ENCODE measurements at places on chromosomes 5 and 9.

- no peak for DNase-seq
Measured at GRCh38 chr5:119131530-119132304, 60.8 kb downstream of the DMXL1 start.

DNA sequence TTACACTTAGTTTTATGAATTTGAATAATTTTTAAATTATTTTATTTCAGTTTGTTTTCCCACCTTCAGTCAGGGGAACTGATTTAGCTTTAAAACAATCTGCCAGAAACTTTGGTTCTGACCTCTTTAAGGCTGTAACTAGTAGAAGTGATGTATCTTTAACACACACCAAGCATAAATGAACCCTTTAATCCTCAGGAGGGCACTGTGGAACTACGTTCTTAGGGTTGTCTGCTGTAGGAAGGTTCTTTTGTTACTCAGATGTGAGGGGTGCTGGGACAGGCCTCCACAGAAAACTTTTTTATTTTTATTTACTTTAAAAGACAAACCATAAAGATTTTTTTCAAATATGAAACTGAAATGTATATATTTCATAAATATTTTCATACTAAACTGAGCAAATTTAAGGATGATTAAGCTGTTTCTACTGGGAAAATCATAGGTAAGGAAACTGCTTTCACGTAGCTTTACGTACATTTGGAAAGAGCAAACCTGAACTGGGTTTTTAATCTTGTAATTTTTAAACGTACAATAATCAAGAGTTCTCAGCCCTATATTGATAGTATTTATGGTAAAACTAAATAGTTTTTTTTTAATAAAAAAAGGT is 5.3 kb downstream of the KLF4 start:
- DNase-seq: peak; percentile 8

- DNase-seq: no peak
Measured at GRCh38 chr9:108439947-108440346, 415.8 kb downstream of the ACTL7B start.

GRCh38 chr5:4862500-4862899 is 277.6 kb upstream of the ADAMTS16 start:
- DNase-seq: no peak

- no peak for DNase-seq
Measured at GRCh38 chr5:176817369-176817840, 7.0 kb downstream of the UNC5A start.

DNA sequence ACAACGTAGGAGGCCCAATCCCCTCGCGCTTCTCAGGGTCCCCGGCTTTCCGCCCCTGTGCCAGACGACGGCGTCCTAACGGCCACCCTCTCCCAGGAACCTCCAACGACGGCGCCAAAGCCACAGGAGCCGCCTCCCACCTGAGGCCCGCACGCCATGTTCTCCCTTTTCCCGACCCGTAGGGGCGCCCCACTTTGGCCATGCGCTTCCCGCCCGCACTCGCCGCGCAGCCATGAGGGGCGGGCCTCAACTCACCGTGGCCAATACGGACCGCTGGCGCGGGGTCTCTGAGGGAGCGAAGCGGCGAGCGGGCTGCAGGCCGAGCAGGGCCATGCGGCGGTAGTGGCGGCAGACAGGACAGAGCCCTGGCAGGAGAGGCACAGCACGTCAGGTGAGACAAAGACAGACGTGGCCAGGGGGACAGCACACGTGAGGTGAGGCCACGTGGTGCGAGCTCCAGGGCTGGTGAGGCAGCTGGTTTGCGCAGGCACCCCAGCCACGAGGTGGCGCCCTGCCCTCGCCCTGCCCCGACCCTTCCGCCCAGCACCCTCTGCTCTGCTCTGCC is 1005.5 kb upstream of the PTPRD start:
- no peak for DNase-seq

DNA sequence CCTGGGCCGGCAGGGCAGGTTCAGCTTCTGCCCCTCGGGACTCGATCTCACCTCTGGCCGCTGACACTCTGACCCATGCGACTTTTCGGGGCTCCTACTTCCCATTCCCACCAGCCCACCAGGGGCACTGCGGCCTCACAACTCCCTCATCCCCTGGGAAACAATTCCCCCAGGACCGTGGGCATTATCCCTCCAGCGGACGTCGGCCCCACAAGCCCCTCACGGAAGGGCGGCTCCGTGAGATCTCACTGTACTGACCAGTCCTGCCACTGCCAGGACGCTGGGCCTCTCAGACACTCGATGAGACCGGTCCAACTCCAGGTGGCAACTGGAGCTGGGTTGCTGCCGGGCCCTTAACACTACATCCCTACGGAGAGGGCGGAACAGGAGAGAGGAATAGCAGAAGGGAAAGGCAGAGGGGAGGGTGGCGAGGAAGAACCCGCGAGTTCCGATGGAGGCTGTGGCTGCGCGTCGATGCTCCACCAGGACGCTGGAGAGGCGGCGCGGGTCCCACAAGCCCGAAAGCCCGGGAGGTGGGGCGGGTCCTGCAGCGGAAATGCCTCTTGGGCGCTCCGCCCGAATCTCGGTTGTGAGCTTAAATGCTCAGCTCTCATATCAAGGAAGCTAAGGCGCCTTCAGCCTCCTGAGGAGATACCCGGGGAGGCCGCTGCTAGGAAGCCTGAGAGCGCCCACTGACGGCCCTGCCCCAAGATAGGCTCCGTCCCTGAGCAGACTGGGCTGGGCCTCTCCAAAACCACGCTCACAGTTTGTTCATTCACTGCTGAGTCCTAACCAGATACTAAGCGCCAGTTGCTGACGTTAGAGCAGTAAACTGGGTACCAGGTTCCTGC is 36.3 kb downstream of the VCP start:
- DNase-seq: peak; percentile 22

DNA sequence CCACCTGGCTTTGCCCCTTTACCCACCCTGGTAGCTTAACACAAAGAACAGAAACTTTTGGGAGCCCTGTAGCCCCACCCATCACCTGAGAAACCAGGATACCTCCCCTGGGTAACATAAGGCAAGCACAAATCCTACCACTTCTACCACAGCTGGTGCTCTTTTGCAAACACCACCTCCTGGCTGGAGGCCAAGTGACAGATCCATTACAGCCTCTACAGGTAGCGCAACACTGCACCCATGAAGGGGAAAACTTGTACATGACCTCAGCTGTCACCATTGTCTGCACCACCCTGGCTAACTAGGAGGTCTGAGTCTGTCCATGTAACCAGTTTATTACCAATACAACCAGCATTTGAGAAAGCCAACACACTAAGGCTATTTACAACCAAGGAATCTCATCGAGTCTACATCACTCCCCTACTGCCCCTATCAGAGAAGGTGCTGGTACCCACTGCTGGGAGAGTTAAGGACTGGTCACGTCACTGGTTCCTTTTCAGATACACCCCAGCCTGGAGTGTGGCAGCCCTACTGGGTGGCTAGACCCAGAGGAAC is 128.6 kb downstream of the PJA2 start:
- no peak for DNase-seq

DNA sequence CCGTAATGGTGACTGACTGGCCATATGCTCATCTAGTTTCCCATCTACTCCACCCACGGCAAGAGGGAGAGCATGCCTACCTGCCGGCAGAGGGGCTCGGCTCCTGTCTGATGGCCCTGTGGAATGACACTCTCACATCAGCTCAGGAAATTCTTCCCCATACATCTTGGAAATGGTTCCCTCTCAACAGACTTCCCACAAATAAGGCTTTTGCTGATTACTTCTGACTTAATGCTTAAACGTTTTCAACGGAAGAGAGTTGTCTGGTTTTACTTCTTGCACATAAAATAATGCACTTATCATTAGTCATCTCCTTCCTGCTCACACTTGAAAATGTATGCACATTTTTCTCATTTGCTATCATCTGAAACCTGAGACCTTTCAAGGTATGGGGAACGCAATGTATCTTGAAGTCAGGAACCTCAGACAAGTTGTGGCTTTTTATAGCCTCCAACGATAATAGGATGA is 129.5 kb downstream of the TTLL11 start:
- DNase-seq: no peak

DNA sequence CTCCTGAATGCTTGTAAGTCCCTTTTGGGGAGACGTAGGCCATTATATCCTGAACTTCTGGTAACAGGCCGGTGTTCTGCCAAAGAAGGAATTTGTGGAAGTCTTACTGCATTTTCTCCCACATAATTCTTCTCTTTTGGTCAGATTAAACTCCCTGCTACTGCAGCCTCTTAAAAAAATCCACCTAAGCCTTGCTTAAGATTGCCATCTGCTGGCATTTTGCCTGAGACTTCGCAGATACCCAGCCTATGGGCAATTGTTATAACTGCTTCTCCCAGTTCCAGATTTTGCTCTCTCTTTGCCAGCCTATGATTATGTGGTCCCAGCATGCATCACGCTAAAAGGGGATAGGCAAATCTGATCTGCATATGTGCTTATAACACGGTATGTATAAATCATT is 391.6 kb upstream of the CHD1 start:
- DNase-seq: no peak

GRCh38 chr9:87748881-87749280 is 23.0 kb downstream of the CTSL start:
- DNase-seq: no peak

DNA sequence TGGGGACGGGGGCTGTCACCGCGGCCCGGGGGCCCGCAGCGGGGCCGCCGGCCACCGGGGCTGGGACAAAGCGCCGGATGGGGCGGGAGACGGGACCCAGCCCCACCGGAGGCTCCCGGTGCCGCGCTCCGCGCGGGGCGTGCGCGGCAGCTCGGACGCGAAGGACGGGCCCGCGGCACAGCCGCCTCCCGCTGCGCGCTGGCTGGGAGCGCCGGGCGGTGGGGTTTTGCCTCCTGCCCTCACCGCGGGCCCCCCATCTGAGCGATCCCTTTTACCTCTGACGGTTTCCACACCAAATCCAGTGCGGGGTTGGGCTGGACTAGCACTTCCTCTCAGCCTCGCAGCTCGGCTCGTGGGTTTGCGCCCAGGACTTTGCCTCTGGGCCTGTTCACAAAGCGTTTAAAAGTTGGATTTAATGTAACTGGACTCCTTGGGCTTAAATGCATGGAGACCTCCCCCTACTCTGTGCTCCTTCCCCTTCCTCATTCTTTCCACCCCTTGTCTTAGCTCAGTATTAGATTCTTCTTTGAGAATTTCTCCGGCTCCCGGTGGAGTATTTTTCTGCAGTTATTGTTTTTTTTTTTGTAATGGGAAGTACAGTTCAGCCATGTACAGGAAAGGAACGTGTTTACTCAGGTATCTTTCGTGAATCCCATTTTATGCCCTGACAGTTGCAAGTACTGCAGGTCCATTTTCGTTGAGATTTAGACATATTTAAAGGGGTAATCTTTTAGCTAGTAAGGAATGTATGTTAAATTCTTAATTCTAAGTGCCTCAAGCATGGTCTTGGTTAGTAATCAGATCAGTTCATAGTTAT is 691 bp downstream of the FCHO2 start:
- peak; percentile 12 for DNase-seq

DNA sequence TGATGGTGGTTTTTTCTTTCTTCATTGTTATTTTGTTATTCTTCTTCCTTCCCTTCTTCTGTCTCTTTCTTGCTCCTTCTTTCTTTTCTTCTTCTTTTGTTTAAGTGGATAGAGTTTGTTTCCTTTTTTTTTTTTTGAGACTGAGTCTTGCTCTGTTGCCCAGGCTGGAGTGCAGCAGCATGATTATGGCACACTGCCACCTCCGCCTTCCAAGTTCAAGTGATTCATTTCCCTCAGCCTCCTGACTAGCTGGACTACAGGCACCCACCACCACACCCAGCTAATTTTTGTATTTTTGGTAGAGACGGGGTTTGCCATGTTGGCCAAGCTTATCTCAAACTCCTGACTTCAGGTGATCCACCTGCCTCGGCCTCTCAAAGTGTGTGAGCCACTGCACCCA is 40.3 kb downstream of the JAK2 start:
- no peak for DNase-seq

DNA sequence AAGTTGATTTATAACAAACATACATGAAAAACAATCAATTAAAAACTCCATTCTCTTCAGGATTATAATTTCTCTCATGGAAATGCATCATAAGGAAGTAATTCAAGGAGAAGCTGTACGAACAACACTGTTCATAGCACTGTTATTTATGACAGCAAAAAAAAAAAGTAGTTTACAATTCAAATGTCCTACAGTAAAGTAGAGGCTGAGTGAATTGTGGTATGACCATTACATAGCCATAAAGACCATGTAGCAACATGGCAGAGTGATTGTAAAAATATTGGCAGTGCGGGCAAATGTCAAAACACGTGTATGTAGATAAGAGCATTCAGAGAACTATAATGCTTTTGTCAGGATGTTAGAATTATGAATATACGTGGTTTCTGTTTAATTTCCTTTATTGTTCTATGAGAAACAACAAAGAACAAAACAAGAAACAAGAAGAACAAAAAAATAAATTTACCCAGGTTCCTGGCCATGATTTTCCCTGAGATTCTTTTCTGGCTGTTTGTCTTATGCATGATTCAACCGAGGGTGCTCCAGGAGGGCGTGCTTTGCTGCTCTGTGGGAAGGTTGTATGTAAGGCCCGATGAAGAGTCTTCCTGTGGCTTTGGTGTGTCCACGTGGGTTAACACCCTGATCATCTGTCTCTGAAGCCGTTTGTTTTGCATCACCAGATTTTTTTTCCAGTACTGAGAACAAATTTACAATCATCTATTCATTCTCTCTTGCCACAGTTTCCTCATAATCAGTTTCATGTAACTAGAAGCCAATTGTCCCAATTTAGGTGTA is 28.8 kb downstream of the GCNT4 start:
- peak; percentile 44 for DNase-seq

DNA sequence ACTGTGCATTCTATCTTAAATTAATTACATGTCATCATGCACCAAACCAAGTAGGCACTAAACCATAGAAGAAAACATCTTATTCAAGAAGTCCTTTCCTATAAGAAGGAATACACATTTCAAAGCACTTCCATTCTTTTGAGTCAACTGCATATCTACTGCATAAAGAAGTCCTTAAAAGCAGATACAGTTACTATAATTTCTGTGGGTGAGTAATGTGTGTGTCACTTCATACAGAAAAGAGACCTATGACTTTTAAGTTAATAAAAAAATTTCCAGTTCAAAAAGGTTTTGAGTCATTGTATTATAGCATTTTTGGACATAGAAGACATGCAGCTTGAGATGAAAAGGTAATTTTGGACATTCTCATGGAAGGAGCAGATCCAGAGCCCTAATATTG is 125.0 kb downstream of the DTWD2 start:
- no peak for DNase-seq

GRCh38 chr5:137234973-137235943 is 263.9 kb downstream of the SPOCK1 start:
- DNase-seq: no peak
